Left ventricle myocardium superior (tissue), 1 donor: ENCODE measurements at places on chromosomes 6 and 20. TPM values are rescaled to one million over a fixed set of nuclear protein-coding genes. Genes with fewer than 3 reads are reported as not detected.

GRCh38 chr6:40083141-40083920 lies 149.1 kb upstream of the MOCS1 start:
- no peak for DNase-seq

Gene TAGAP
- total RNA-seq, result 2.1 TPM

- peak; percentile 28 for DNase-seq
Observed at GRCh38 chr6:106973836-106974335, 643 bp downstream of the CD24 start.

DNA sequence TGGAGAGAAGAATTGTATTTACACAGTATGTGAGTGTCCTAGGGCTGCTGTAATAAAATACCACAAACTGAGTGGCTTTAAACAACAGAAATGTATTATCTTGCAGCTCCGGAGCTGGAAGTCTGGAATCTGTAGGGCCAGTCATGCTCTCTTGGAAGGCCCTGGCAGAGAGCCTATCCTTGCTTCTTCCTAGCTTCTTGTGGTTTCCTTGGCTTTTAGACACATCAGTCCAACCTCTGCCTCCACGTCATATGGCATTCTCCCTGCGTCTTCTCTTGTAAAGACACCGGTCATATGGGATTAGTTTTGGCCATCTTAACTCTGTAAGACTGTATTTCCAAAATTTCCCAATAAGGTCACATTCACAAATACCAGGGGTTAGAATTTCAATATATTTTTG lies 10.8 kb downstream of the FNDC1 start:
- no peak for DNase-seq

- DNase-seq, result no peak
Observed at GRCh38 chr6:136487759-136488425, 62.3 kb downstream of the MAP7 start.

- no peak for DNase-seq
Observed at GRCh38 chr20:60570481-60571277, 612.5 kb downstream of the CDH26 start.

DNA sequence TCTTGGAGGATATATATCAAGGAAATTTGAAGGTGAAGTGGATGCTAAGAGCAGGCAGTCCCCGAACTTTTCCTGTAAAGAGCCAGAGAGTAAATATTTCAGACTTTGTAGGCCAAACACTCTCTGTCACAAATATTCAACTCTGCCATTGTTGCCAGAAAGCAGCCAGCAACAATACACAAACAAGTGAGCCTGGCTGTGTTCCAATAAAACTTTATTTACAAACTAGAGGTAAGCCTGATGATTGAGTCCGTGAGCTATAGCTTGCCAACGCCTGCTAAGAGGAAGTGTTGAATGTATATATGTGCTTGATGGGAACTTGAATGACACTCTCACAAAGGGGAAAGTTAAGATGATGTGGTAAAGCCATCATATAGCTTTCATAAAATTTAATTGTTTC lies 166.0 kb upstream of the PLN start:
- no peak for DNase-seq
